HFF-Myc (cell line): ENCODE measurements at places on chromosomes 16 and 17.

DNA sequence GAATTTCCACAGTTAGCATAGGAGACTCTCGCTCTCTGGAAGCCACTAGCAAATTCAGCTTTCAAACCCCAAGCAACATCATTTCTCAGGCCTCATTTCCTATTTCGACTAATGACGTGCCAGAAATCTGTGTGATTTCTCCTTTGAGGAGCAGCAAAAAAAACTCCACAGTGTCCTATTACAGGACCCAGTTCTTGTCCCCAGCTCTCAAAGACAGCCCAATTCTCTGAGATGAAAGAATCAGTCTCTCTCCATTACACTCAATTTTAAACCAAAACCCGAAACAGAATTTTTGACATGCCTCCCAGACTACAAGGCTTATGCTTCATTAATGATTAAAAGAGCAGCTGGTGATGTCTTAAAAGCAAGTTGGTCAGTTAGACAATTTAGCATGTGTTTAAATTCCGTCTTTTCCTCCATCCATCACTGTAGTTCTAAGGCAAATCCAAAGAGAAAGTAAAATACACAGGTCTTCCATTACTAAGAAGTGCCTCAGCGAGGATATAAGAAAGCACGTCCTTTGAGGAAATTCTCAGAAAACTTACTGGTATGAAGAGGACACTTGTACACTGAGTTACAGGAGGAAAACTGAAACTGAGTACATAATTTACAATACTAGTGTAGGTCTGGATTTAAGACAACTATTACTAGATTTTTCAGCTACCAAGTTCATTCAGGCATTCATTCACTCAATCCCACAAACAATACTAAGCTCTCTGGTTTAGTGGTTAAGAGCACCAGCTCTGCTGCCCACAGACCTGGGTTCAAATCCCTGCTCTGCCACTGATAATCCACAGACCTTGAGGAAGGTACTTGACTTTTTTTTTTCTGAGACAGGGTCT lies 12.5 kb downstream of the TOM1L2 start:
- no peak for DNase-seq

DNA sequence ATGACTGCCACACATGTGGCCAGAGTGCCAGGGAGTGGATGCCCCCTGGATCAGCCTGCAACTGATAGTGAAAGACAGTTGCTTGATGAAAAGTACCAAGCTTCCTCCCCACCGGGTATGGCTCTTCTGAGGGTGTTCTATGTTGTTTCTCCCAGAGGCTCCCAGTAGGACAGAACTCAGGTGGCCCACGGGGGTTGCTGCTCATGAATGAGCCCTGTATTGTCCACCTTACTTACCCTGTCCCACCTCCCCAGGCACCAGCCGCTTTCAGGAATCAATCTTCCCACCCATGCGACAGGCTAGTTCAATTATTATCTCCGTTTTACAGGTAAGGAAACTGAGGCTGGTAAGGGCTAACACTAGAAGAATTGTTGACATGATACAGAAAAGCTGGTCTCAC lies 34.9 kb upstream of the RGS9 start:
- DNase-seq: no peak

DNA sequence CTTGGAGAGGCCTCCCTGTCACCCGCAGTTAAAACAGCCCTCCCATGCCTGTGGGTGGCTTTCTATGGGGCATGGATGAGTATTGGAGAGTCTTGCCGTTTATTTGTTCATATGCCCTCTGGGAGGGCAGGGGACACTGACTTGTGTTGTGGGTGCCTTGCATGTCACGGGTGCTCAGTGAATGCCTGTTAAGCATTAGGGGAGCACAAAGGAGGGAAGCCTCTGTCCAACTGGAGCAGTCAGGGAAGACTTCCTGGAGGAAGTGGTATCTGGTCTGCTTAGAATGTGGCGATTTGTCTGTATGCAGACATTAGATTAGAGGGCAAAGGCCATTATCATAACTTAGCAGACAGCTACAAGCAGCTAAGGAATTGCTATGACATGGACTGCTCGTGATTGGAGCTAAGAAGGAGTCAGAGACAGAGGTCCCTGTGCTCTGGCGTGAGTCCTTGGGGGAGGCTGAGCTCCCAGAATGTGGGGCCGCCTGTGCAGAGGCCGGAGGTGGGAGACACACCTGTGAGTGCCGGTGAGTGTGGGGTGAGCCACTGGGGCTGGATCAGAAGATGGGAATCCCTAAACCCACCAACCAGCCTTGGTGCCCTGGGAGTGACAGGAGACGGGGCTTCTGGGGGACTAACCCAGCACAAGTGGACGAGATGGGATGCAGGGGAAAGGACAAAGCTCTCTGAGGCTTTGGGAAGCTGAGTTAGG lies 286.1 kb downstream of the SEC14L1 start:
- no peak for DNase-seq

DNA sequence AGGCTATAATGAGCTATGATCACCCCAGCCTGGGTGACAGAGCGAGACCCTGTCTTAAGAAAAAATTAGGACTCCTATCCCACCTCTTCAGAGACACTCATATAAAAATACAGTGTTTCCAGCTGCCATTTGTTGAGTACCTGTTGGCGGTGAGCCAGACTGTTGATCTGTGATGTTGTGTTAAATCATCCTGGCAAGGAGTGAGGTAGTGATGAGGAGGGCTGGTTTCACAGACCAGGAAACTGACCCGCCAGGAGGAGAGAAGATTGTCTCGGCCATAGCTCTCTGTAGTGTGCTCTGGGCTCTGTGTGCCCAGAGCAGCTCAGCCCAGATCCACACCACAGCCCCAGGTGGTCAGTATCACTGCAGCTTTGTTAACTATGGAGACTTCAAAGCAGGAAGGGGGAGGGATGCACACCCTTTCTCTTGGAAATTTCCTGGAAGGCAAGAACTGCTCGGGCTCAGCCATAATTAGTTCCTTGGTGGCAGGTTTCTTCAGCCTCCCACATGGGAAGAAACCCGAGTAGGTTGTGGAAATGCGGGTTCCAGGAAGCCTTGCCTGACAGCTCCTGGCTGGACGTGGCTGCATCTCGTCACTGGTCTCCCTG lies 343.0 kb downstream of the SNX29 start:
- no peak for DNase-seq

DNA sequence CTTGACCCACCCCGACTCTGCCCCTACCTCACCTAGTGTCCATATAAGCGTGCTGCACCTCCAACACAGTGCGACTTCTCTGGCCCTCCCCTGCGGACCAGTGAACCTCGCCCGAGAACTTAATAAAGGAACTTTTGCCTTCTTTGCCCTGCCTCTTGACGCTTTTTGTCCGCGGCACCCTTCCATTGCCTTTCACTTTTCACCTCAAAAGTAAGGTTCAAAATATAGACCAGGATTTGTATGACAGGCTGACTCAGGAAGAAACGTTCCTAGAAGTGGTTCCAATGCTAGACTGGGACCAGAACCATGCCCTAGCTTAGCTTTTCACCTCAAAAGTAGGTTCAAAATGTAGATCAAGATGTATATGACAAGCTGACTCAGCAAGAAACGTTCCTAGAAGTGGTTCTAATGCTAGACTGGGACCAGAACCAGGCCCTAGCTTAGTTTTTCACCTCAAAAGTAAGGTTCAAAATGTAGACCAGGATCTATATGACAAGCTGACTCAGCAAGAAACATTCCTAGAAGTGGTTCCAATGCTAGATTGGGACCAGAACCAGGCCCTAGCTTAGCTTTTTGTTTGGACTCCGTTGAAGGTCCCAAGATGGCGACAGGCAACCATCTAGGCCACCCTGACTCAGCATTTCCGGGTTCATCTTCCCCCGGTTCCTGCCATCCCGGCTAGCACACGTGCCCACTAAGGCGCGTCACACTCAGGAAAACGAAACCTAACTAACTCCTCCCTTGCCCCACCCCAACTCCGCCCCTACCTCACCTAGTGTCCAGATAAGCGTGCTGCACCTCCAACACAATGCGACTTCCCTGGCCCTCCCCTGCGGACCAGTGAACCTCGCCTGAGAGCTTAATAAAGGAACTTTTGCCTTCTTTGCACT lies 51.0 kb upstream of the TMEM97 start:
- no peak for DNase-seq

DNA sequence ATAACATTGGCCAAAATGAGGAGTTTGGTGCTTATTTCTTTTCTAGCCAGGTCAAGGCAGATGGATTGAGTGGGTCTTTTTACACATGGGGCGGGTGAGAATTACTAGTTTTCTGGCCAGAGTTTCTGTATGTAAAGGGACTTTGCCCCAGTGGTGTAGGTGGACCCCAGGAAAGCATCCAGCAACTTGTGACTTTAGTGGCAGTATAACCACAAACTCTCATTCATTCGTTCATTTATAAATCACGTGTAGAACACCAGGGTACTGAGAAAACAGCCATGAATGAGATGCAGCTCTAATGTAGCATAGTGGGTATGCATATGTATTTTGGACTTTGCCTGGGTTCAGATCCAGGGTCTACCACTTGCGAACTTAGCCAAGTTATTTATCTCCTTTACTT lies 8.1 kb downstream of the RAI1 start:
- DNase-seq: no peak

DNA sequence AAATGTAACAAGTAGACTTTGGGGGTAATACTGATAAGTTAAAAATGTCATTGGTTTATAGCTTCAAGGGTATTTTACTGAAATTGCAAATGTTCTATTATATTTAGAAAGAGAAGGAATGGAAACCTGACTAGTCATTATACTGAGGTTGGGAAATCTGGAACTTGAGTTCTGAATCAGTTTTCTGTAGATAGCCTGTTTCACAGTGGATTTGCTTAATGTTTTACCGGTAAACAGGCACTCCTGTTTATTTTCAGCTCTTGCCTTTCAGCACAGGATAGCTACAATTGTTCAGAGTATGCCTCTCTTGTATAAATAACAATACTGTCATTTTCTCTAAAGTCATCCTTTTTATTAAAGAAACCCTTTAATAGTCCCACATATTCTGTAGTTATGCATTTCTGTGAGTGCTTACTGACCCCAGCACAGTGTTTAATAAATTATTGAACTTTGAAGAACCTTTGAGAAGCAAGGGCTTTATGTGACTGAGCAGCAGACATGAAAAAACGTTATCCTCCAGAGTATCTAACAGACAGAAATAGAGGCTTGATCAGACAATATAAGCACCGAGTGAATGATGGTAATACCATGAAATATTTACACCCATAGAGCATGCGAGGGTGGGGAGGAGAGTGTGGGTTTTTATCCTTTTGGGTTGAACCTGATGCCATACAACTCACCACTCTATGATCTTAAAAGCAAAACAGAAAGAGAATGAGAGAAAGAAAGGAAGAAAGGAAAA lies 58.2 kb downstream of the FTO start:
- DNase-seq: no peak

DNA sequence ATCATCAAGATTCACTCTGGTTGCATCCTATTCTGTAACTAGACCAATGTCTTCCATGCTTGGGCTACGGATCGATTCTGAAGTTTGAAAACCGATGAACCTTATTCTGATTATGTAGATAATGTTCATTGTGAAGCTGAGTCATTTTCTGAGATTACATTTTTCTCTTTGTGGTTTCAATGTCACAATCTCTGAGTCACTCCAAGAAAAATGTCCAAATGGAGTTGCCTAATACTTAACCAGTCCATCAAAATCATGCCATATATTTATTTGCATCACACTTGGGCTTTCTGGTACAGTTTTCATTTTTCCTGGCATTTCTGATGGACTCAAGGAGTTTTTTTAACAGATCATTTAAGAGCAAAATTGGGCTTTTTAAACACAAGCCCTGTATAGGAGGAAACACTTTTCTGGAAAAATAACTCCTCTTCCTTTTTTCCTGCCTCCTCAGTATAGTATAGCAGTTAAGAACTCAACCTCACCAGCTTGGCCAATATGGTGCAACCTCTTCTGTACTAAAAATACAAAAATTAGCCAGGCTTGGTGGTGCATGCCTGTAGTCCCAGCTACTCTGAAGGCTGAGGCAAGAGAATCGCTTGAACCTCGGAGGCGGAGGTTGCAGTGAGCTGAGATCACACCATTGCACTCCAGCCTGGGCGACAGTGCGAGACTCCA lies 17.5 kb downstream of the CACNG3 start:
- DNase-seq: no peak

- DNase-seq: no peak
Measured at GRCh38 chr17:54408731-54409130, 491.9 kb upstream of the TOM1L1 start.

GRCh38 chr16:67163164-67163998 lies 1.2 kb upstream of the HSF4 start:
- no peak for DNase-seq

- no peak for DNase-seq
Measured at GRCh38 chr17:29588562-29589411, 661 bp downstream of the GIT1 start.

GRCh38 chr17:11490171-11490755 lies 108.0 kb upstream of the DNAH9 start:
- DNase-seq: no peak

- DNase-seq: no peak
Measured at GRCh38 chr17:78922816-78923498, 2.2 kb downstream of the TIMP2 start.

DNA sequence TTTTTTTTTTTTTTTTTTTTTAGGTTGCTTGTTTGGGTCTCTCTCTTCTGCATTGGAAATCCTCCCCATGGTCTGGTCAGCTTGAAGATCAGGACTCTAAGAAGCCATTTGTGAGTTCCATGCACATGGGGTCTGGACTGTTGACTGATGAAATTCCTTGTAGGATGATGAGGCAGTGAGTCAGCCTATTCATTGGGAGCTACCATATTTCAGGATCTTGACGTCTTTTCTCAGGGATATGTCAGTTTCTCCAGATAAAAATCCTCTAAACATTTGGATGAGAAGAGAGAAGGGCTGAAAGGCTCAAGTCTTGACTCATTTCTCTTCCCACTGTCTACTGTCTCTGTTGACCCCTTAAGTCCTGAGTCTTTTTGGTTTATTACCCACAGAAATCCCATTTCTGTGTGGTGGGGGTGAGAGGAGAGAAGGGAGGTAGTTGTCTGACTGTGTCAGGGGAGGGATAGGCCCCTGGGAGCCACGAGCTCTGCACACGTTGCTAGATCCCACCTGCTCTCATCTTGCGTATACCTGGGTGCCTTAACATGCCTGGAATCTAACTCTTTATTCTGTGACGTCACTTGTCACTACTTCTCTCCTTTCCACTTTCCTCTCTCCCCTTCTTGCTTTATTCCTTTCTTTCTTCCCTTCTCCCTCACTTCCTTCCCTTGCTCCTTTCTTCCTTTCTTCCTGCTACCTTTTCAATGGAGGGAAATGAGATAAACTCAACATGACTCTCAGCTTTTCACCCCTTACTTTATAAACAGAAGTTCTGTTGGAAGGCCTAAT lies 333.1 kb upstream of the XYLT1 start:
- DNase-seq: peak; percentile 51

GRCh38 chr16:13948086-13948485 lies 28.1 kb downstream of the ERCC4 start:
- DNase-seq: no peak

GRCh38 chr17:45164734-45165269 lies 3.1 kb downstream of the HEXIM2 start:
- DNase-seq: no peak
